ENCODE measurements at places on chromosomes 6 and 20. TPM values are rescaled to one million over a fixed set of nuclear protein-coding genes. Genes with fewer than 3 reads are reported as not detected.

- no peak for DNase-seq
- H3K27me3 ChIP-seq: no peaks in the 10 kb centered on the region
- peaks cover 34% of the 10 kb centered on the region for H3K4me1 ChIP-seq
- H3K36me3 ChIP-seq: no peaks in the 10 kb centered on the region
- H3K4me3 ChIP-seq: peak overlapping the region; percentile 55
- H3K27ac ChIP-seq: peak overlapping the region; percentile 74
These were observed 57.3 kb downstream of the SULF2 start for GRCh38 chr20:47727909-47728361.

- no peaks in the 10 kb centered on the region for H3K36me3 ChIP-seq
- no peaks in the 10 kb centered on the region for H3K27me3 ChIP-seq
- no peak for DNase-seq
These were observed 14.0 kb downstream of the KIAA1755 start for GRCh38 chr20:38246357-38247165.

GRCh38 chr20:33704197-33704924 is 15.7 kb downstream of the PXMP4 start:
- H3K36me3 ChIP-seq: peaks cover 14% of the 10 kb centered on the region
- no peaks in the 10 kb centered on the region for H3K4me1 ChIP-seq
- no peak for DNase-seq
- no peaks in the 10 kb centered on the region for H3K27me3 ChIP-seq

The KCNB1 gene
- polyA plus RNA-seq: not detected

The GRM1 gene
- not detected for polyA plus RNA-seq

The MOG gene
- not detected for polyA plus RNA-seq

The BTBD3 gene
- 1.8 TPM for polyA plus RNA-seq

The SLC26A8 gene
- not detected for polyA plus RNA-seq

Data from naive thymus-derived CD4-positive, alpha-beta T cell (primary cell).